ENCODE measurements at places on chromosomes 1 and 21.
A peak's percentile ranks its signal among the peaks of the same experiment; 100 is the strongest.

GRCh38 chr1:22131875-22132486 is 10.9 kb downstream of the WNT4 start:
- DNase-seq: no peak

GRCh38 chr1:27719286-27720251 is 6.2 kb upstream of the FAM76A start:
- DNase-seq: peak; percentile 47

GRCh38 chr21:36232641-36233040 is 76.0 kb downstream of the DOP1B start:
- no peak for DNase-seq

GRCh38 chr1:34879230-34879629 is 19.7 kb upstream of the SMIM12 start:
- DNase-seq: no peak

GRCh38 chr1:212291505-212292134 is 6.4 kb downstream of the PPP2R5A start:
- peak; percentile 72 for DNase-seq

- DNase-seq: no peak
These were observed 84.8 kb upstream of the ZNF648 start for GRCh38 chr1:182146286-182146685.

DNA sequence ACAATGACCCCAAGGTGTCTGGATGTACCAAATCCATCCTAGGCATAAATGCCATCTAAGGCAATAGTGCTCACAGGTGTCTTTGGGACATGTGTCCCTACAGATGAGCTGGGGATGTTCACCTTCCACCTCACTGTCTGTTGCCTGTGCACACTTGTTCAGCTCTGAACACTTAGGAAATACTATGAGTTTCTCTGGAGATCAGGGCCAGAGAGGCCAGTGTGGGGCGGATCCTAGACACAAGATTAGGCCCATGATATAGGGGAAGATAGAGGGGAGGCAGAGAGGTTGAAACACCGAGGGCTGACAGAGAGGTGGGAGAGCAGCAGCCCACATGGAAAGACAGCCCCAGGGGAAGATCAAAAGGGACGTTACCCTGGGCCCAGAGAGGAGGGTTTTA is 25.6 kb downstream of the C1orf116 start:
- no peak for DNase-seq

- peak; percentile 14 for DNase-seq
These were observed 1.5 kb downstream of the IVNS1ABP start for GRCh38 chr1:185315445-185316071.

DNA sequence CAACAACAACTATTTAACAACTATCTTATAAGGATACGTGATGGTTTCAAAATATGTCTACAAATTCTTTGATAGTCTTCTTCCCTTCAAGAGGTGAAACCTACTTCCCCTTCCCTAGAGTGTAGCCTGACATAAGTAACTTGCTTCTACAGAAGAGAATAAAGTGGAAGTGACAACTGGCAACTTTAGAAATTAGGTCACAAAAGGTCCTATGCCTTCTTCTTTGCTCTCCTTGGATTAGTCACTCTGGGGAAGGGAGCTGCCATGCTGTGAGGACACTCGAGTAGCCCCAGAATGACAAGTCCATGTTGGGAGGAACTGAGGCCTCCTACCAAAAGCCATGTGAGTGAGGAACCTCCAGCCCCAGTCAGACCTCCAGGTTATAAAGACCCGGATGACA is 19.2 kb downstream of the EFCAB14 start:
- DNase-seq: no peak

DNA sequence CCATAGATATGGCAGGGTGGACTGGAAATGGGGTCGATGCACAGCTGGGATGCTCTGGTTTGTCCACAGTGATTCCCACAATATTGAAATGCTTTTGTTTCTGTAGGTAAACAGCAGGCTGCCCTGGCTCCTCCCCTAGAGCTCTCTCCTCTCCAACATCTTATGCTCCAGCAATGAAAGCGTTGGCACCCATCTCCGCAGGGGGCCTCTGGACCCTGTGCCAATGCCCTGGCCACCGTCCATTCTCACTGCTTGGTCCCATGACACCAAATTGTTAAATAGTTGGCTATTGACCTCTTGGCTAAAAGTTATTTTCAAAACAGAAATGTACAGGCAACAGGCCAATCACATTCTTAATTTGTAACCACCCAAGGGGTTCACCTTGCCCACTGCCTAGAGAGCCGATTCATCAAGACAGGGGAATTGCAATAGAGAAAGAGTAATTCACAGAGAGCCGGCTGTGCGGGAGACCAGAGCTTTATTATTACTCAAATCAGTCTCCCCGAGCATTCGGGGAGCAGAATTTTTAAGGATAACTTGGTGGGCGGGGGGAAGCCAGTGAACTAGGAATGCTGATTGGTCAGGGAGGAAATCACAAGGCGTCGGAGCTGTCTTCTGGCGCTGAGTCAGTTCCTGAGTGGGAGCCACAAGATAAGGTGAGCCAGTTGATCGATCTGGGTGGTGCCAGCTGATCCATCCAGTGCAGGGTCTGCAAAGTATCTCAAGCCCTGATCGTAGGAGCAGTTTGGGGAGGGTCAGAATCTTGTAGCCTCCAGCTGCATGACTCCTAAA is 76.9 kb upstream of the B3GALT5 start:
- no peak for DNase-seq

- DNase-seq: no peak
These were observed 166.8 kb upstream of the KCNJ6 start for GRCh38 chr21:38082936-38083485.
